ENCODE measurements at places on chromosomes 1 and 21.

DNA sequence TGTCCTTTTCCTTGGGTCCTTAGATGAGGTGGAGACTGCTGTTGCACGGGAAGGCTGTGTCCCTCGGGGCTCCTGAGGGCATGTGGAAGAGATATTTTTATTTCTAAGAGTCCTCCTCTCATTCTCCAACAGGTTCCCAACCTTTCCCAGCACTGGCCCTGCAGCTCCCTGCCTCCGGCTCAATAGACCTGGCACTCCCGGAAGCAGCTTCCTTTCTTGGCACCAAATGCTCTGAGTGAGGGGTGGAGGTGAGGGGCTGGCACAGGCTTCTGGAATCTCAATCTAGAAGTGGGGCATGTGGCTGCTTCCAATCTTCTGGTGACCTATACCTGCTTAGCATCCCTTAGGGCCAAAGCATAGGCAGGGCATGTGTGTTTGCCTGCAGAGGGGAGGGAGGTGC is 4.5 kb downstream of the ETV3L start:
- DNase-seq = no peak

- DNase-seq = no peak
Observed at GRCh38 chr1:223731133-223731770, 18.9 kb downstream of the CAPN2 start.

- DNase-seq = no peak
Observed at GRCh38 chr1:45804669-45804969, 1.2 kb downstream of the MAST2 start.

DNA sequence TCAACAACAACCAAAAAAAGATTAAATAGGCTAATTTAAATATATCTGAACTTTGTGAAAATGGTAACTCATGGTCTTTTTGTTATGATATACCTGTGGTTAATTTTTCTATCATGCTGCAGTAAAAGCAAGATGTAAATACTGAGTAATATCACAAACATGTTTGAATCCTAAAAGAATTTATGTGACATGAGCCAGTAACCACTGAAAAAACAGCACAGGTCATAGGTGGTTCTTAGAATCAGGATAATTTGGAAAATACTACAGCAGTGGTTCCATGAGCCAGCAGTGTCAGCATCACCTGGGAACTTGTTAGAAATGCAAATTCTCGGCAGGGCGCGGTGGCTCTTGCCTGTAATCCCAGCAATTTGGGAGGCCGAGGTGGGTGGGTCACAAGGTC is 4.1 kb downstream of the ATP5IF1 start:
- DNase-seq = no peak

GRCh38 chr21:19461481-19462205 is 1058.1 kb upstream of the TMPRSS15 start:
- DNase-seq = no peak

DNA sequence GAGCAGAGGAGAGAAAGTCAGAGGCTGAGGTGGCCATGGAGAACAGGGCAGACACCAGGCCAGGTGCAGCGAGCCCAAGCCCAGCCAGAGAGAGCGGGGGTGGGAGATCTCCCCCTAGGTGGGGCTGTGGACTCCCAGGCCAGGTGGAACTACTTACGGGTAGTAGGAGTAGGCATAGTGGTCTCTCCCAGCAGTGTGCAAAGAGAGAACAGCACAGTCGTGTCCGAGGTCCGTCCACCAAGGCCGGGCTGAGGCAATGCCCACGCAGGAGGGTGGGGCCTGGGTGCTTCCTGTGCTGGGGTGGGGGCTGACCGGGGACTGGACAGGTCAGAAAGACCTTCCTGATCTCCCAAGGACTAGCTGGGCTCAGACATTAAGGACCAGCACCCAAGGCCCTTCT is 263.7 kb downstream of the PTPRU start:
- no peak for DNase-seq

GRCh38 chr1:18820791-18821641 is 38.4 kb downstream of the TAS1R2 start:
- no peak for DNase-seq

GRCh38 chr1:38053416-38054091 is 7.0 kb upstream of the POU3F1 start:
- no peak for DNase-seq

- DNase-seq = peak; percentile 69
Observed at GRCh38 chr21:46545363-46545762, 59.5 kb downstream of the S100B start.

DNA sequence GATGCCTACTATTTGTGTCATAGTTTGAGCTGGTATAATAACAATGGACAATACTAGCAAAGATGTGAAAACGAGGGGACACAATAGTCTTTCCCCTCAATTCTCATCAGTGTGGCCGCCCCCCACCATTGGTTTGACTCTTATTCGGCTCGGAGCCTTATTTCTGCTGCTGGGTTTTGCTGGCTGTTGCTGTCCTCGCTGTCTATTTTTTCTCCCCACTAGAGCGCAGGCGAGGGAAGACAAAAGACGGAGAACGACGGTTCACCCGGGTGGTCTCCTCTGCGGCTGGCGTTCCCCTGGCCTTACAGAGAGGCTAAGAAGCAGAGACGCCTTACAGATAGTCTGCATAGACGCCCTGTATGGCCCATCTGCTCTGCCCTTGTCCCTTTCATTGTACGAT is 19.4 kb downstream of the CLIC6 start:
- no peak for DNase-seq

GRCh38 chr21:41156142-41156541 is 11.8 kb upstream of the BACE2 start:
- no peak for DNase-seq

GRCh38 chr1:180178511-180179161 is 24.0 kb downstream of the QSOX1 start:
- no peak for DNase-seq

DNA sequence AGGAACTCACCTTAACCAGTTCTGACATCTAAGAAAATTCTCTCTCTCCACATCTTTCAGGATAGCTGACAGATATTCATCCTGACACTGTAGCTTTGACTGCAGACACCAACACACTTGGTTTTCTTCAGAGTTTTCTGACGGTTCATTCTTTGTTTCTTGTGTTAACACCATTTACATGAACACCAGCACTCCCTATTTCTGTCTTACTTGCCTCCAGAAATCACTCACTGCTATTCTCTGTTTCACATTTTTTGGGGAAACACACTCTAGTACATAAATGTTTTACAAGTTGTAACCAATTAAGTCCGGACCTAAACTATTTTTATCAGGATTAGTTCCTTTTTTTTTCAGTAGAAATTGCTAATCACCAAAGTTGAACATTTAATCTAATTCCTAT is 15.4 kb downstream of the FLVCR1 start:
- DNase-seq = no peak

DNA sequence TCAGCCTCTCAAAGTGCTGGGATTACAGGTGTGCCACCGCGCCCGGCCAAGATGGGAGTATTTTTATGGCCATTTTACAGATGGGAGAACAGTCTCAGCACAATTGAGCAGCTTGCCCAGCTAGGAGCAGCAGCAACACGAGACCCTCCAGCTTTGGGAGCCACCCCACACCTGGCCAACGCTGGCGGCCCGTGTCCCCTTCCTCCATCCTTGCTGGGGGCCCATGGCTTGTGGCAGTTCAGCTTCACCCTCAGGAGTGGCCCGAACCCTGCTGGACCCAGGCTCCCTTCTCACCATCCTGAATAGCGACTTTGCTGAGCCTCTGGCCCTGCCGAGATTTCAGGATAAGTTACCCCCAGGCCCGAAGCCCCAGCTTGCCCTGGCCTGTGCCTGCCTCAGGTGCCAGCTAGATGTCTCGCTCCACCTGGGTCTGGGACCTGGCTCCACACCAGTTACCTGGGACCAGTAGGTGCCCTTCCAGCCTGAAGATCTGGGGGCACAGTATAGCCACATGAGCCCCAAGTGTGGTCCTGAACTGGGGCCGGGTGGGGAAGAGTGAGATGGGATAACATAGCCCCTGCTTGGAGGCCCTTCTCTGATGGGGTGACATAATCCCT is 19.2 kb downstream of the SLC66A1 start:
- no peak for DNase-seq

GRCh38 chr1:115465802-115466363 is 127.8 kb upstream of the NGF start:
- DNase-seq = no peak

DNA sequence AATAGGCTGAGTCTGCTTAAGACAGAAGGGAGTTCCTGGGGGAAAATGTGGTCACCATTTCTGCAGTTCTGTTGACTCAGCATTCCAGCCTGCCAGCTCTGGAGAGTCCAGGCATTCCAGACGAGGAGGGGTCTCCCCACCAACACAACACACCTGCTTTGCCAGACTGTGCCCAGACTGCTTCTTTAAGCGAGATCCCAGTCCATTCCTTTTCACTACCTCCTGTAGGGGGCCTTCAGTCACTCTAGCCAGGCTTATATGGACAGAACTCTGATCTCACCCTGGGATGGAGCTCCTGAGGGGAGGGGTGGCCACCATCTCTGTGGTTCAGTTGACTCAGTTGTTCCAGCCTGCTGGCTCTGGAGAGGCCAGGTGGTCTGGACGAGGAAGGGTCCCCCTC is 48.5 kb downstream of the UBE2U start:
- DNase-seq = no peak

GRCh38 chr1:2533365-2533764 is 3.3 kb upstream of the HES5 start:
- peak; percentile 60 for DNase-seq

GRCh38 chr1:94803517-94804441 is 16.4 kb upstream of the SLC44A3 start:
- DNase-seq = no peak

DNA sequence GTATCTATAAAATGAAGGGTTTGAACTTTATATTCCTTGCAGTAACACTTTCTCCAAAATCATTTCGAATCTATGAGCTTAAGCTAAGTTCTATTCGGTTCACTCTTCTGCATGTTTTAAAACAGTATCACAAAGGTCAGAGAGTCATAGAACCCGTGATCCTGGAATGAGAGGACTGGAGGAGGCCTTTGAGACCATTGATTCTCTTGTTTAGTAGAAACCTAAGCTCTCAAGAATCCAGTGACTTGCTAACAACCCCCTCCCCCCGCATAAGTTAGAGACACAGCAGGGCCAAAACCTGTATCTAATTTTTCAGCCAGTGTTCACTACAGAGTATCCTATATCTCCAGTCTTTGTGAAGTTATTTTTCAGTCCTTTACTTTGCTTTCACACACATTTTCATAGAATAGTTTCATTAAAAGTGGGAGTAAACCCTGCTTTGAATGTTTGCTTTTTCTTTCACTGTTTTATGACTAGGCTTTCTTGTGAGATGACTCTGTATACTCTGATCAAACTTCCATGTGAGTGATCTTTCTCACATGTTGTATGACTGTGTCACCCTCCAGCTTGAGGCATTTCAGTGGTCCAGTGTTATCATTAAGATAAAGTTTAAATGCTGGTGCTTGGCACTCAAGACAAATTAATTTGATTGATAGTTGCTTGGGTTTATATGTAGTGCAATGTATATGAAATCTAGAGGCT is 275.4 kb upstream of the SGIP1 start:
- no peak for DNase-seq

- no peak for DNase-seq
Observed at GRCh38 chr1:203667616-203668015, 41.0 kb downstream of the ATP2B4 start.

DNA sequence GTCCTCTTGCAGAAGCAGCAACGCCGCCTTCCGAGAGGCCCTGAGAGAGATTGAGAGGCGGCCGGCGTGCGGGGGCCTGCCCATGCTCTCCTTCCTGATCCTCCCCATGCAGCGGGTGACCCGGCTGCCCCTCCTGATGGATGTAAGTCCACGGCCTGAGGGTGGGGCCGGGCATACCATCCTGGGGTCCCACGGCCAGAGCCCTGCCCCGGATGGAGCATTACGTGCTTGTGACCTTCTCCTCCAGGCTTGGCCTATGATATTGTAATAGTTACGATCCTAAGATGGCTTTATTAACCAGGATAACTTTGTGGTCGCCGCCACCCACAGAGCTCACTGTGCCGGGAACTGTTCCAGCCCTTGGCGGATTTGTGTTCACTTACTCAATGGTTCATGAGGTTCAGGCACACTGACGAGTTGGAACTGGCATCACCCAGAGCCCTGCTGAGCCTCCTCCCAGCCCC is 18.9 kb downstream of the ARHGEF16 start:
- DNase-seq = peak; percentile 60

DNA sequence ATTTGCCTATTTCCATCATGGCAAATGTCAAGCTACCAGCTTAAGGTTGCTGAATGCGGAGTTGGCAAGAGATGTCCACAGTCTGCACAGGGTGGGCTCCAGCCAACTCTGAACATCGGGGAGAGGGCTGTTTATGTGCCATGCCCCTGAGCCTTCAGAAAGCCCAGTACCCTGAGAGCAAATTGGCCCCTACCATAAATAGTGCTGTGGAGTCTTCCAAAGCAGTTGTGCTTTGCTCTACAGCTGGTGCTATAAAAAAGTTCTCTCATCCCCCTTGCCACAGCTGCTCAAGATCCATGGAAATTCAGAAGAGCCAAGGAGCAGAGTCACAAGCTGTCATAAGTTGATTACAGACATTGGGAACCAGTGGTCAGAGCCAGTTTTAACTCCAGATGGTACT is 85.6 kb upstream of the CLDN14 start:
- DNase-seq = no peak

DNA sequence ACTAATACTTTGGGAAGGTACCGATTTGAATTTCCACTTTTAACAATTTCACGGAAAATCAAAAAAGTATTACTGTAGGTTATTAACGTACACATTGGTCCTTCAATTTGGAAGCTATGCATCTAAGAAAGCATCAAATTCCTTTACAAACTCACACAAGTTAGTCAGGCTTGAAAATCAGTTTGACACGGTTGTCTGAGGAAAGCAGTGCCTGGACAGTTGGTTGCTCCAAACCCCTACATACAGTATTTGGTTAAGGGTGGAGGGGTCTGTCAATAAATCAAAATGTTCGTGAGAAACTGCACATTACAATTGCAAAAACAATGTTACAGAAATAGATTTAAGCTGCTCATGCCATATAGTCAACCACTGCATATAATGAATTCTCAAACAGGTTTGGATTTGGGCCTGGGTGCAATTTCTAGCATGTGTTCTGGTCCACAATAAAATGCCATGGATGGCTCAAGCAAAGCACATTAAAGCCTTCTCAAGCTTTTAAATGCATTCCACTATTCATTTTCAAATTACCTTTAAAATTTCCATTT is 19.9 kb upstream of the RBM34 start:
- no peak for DNase-seq

GRCh38 chr1:100862591-100862990 is 32.1 kb downstream of the EXTL2 start:
- no peak for DNase-seq

- no peak for DNase-seq
Observed at GRCh38 chr1:245673881-245674414, 519.2 kb downstream of the KIF26B start.

- DNase-seq = peak; percentile 41
Observed at GRCh38 chr1:217528271-217528670, 102.6 kb downstream of the GPATCH2 start.

GRCh38 chr1:40030528-40031135 is 9.9 kb upstream of the CAP1 start:
- DNase-seq = no peak

GRCh38 chr1:45522324-45523104 is 830 bp upstream of the PRDX1 start:
- no peak for DNase-seq

- DNase-seq = no peak
Observed at GRCh38 chr1:25356848-25357247, 18.7 kb downstream of the TMEM50A start.

Data from epithelial cell of prostate (primary cell).